Upper lobe of right lung (tissue), 1 donor: ENCODE measurements at places on chromosomes 3 and 15. TPM values are rescaled to one million over a fixed set of nuclear protein-coding genes. Genes with fewer than 3 reads are reported as not detected.

The SPTBN5 gene
- total RNA-seq: 1.9 TPM

DNA sequence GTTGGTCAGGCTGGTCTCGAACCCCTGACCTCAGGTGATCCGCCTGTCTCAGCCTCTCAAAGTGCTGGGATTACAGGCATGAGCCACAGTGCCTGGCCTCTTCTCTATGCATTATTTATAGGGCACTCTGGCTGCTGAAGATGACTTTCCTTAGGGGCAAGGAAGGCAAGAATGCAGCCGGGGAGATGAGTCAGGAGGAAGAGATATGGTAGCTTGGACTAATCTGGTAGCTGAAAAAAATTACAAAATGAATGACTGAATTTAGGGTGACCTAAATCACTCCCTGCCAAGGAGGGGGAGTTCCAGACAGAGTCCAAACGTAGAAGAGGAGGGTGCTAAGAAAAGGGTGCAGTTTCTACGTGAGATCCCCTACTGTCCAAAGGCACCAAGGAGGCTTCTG is 14.2 kb downstream of the RHCG start:
- no peak for DNase-seq

- DNase-seq: peak; percentile 71
Observed at GRCh38 chr15:70362886-70363285, 265.2 kb upstream of the TLE3 start.

The CNTN3 gene
- 1.6 TPM for total RNA-seq

The THBS1 gene
- total RNA-seq: 377 TPM

The TEX264 gene
- total RNA-seq: 51.0 TPM

GRCh38 chr3:129592381-129593131 is 13.9 kb downstream of the PLXND1 start:
- DNase-seq: peak; percentile 84

DNA sequence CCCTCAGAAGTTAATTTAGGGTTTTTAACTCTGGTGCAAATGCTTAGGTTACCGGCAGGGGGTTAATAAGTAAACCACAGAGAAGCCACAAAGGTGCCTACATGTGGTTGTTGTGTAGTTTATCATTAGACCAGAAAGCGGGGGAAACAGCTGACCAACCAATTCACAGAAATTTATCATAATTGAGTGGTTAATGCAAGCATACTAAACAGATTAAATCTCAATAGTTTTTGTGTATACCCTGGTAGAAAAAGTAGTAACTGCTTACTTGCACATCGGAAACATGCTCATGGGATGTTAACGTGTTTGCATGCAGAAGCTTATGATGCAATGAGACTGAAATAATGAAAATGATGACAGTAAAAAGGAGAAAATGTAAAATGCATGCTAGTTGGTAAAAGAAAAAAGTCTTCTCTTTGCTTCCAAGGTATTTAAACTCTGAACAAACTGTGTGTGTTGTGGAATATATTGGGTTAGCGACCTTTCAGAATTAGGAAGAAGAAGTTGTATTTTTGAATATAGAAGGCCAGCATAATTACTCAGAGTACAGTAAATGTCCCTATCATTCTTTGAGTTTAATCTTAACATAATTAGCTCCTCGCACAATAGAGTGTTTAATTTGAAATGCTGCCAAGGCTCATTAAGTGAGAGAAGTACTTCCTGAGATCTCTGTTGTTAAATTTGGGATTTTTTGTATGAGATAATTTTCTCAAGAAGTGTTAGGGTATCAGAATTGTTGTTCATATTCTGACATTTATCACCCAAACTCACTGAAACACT is 316.2 kb downstream of the PTPRG start:
- no peak for DNase-seq

The CLRN1 gene
- not detected for total RNA-seq

GRCh38 chr3:185900228-185900627 is 37.6 kb downstream of the TRA2B start:
- no peak for DNase-seq
